ENCODE measurements at places on chromosomes 12 and 14.

- no peak for DNase-seq
Observed at GRCh38 chr14:51825926-51826325, 34.5 kb upstream of the GNG2 start.

DNA sequence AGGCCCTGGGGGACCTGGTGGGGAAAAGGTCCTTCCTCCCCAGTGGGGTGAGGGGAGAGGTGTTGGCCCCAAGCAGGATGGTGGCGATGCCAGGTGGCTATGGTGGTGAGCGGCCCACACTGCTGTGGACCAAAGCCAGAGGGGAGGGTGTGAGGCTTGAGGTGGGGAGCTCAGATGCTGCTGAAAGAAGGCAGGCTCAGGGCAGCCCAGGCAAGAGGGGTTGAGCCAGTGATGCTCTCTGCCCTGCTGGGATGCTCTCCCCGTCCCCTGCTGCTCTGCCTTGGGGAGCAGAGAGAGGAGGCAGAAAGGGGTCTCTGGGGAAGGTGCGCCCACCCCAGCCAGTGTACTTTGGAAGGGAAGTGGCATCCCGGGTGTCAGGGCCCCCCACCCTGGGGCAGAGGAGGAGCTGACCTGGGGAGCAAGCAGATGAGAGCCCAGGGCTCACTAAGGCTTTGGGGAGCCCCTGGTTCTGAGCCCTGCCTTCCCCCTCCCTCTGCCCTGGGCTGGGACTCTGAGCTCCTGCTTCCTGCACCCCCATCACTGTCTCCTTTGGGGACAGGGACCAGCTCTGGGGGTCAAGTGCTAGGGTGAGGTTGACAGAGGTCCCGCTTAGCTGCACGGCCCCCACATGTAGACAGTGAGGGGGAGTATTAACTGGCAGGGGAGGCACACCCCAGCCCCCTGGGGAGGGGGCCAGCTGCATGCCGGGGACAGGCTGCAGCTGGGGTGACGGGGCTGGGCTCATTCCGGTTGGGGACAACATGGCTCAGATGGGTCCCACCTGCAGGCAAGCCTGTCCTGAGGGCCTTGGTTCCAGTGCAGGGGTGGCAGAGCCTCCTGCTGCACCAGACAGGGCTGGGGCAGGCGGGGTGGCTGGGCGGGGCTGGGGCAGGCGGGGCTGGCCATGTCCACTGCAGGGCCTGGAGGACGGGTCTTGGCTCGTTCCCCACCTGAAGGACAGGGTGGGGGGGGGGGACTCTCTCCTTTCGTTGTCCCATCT is 124.4 kb downstream of the KIF26A start:
- DNase-seq: no peak

GRCh38 chr12:2070440-2071045 is 17.8 kb downstream of the CACNA1C start:
- DNase-seq: no peak

DNA sequence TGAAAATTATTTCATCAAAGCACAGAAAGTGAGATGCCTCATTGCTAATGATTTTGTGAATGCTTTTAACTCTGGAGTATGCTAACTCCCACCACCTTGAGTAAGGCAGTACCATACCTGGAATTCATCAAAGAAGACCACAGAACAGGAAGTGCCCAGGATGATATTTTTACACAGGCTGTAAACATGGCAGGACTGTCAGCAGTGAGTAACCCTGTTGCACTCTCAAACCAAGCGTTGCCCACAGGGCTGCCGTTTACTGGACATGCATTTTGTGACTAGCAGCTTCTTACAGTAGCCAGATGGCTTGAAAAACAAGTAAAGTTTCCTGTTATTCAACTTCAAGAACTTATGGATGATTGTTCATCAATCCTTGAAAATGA is 42.4 kb downstream of the RALGAPA1 start:
- no peak for DNase-seq

DNA sequence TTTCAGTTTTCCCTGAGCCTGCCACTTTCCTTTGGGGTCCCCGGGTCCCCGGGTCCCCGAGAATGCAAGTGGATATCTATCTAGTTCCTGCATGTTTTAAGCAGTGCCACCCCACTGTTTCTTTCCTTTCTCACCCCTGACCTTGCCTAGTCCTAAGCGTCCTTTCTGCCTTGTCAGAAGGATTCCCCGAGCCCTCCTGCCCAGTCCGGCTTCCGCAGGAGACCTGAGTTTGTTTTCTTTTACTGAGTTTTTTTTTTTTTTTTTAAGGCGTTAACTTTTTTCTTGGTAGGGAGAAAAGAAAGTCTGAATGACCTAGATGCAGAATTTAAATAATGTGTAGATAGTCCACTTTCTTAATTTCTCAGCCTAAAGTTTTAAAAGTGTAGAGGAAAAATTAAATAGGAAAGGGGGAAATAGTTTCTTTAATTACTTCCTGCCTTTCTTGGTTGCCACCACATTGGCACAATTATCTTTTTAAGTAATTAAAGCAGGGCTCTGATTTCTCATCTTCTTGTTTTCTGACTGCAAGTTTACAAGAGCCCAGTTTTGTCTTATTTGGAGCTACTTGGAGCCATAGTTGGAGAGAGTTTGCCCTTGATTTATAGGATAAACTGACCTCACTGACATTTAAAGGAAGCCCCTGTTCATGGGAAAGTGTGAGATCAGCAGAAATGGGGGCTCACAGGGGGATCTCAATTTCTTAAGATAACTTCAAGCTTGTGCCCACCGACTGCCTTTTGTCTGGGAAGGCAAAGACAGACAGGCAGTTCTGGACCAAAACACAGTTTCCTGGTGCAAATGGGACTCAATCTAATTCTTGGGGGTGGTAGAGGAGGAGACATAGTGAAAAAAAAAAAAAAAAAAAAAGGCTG is 2.9 kb downstream of the PAX9 start:
- no peak for DNase-seq

GRCh38 chr14:57987596-57988300 is 121.9 kb upstream of the SLC35F4 start:
- no peak for DNase-seq

- no peak for DNase-seq
Observed at GRCh38 chr14:90383731-90384542, 12.9 kb upstream of the CALM1 start.

GRCh38 chr12:2383325-2384028 is 330.7 kb downstream of the CACNA1C start:
- no peak for DNase-seq

GRCh38 chr12:41944216-41944615 is 200.5 kb downstream of the GXYLT1 start:
- peak; percentile 18 for DNase-seq

GRCh38 chr12:21337959-21338744 is 3.4 kb upstream of the SLCO1A2 start:
- no peak for DNase-seq

DNA sequence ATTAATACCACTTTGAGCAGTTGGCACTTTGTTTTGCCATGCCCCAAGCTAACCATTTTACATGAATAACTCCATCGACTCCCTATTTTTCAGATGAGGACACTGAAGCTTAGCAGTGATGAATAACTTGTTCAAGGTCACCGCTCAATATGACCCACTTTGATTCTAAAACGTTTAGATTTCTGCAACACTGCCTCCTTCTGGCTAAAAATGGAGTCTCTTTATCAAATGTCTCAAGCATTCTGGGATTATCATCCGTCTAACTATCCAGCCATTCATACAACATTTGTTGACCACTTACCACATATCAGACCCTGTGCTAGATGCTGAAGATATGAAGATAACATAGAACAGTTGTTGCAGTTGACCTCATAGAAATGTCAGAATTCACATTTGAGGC is 298.0 kb downstream of the PPFIA2 start:
- no peak for DNase-seq

GRCh38 chr14:80316441-80316840 is 105.1 kb upstream of the DIO2 start:
- DNase-seq: no peak

GRCh38 chr12:87096082-87096585 is 839.9 kb upstream of the MGAT4C start:
- DNase-seq: no peak

GRCh38 chr12:65922077-65922476 is 97.8 kb downstream of the HMGA2 start:
- DNase-seq: no peak

DNA sequence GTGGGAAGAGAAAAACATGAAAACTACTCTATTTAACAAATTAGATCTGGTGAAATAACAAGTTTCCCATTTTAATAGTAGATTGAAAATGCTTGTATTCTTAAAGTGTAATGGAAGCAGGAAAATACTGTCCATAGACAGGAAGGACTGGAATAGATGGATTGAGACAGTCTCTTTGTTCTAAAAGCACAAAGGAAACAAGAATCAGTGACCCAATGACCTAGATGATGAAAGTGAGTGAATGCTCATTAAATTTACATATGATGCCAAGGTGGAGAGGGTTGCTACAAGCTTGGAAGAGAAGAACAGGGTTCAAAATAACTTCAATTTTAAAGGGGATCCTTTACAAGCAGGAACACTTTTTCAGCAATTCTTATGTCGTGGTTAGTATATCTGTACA is 233.1 kb downstream of the TRHDE start:
- no peak for DNase-seq

DNA sequence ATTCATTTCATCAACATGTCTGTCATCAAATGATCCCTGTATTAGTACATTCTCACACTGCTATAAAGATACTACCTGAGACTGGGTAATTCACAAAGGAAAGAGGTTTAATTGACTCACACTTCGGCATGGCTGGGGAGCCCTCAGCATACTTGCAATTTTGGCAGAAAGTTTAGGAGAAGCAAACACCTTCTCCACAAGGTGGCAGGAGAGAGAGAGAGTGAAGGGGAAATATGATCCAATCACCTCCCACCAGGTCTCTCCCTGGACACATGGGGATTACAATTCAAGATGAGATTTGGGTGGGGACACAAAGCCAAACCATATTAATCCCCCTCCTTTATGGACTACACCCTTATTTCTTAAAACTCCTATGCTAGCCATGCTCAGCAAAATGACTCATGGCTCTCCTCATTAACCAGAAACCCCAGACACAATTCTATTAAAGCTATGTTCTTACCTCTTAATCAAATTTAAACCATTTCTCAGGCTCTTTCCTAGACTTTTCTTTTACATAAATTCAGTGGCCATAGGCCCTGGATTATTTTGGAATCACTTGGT is 932.3 kb downstream of the FLRT2 start:
- DNase-seq: no peak

DNA sequence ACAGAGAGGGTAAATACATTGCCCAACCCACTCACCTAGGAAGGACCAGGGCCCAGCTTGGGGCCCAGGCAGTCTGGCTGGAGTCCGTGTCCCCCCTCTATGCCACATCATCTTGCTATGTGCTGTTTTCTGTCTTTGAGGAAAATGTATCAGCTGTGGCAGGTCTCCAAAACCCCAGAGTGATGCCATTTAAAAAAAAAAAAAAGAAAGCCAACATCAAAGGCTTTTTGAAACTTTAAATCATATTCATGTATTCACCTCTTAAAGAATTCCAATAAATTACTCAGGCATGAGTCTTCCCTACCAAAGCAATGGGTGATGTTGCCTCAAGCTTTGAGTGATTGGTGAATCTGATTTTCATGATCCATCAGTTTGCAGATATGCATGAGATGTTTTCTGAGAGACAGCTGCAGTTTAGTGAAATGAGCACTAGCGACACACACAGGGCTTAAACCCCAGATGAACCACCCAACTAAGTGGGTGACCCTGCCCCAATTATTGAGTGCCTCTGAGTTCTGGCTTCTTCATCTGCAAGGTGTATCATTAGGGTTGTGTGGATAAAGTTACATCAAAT is 6.1 kb downstream of the KRT81 start:
- peak; percentile 59 for DNase-seq

DNA sequence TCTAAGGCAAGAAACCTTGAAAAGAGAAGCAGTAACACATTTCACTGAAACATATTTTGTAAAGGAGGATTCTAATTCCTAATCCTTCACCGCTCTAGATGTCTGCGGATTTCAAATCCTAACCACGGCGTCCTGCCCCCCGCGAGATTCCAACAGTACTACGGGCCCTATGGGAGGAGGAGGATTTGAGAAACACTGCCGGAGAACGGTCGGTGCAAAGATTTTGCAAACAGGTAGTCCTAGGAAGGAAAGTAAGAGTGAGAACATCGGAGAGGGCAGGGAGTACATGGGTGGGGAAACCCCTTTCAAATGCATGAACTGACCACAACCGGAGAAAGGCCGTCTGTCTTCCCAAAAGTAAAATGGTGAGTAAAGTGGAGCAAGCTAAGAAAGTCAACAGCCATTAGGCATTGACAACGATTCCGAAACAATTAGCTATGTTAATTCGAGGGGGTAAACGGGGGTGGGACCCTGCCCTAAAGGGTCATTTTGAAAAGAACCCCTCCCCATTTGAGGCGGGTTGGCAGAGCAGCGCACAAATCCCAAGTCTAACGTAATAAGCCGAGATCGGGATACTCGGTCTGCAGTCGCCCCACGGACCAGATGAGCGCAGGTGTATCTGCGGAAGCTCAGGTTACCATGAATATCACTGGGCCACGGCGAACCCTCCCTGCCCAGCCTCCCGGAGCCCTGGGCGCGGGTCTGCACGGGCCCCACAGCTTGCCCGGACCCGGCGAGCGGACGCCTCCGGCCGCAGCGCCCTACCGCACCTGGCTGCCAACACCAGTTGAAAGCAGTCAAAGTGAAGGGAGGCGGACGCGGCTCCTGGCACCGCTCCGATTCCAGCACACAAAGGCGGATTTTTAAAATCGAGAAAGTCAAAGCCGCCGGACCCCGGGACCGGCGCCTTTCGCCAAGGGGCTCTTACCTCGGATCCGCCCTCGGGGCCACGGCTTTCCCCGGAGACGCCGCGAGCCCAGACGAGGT is 662 bp downstream of the EPS8 start:
- DNase-seq: peak; percentile 48

GRCh38 chr12:113065126-113066007 is 8.8 kb downstream of the DTX1 start:
- peak; percentile 42 for DNase-seq

GRCh38 chr12:49696723-49697122 is 10.5 kb downstream of the FMNL3 start:
- DNase-seq: no peak

DNA sequence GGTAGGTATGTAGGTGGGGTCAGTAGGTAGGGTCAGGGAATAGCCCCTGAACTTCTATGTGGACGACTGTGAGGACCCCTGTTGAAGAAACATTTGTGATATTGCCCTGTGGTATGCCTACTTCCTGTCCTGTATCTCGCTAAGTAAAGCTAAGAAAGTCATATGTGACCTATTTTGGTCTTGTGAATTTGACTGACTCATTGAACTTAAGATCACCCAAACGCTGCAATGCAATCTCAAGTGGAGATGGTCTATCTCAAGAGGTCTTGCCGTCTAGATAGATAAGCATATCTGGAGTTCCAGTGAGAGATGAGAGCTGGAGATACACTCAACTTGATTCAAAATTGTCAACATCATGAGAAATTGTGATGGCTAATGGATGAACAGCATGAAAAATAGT is 73.8 kb downstream of the TRAFD1 start:
- no peak for DNase-seq

GRCh38 chr14:103696070-103696402 is 19.2 kb downstream of the XRCC3 start:
- DNase-seq: no peak

DNA sequence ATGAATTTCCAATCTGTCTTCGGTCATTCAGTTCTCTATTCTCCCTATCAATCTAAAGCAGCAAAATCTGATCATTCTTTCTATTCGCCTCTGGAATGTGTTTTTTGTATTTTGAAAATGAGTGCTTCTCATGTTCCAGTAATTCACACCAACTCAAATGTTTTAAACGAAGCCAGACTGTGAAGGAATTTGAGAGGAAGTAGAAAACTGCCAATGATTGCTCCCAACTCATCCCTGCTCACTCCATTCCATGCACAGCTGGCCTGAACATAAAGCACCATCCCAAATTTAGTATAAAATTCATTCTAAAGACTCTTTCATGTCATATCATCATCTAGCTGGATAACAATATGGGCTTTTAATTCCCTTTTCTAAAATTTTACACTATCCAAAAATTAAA is 123.8 kb downstream of the DUSP6 start:
- DNase-seq: no peak

- DNase-seq: no peak
Observed at GRCh38 chr12:92055877-92056276, 89.8 kb downstream of the BTG1 start.
